ENCODE measurements at places on chromosomes 5 and 9. TPM values are rescaled to one million over a fixed set of nuclear protein-coding genes. Genes with fewer than 3 reads are reported as not detected.

PCDHGA8 gene
- total RNA-seq: 0.07 TPM

LHX3 gene
- not detected for total RNA-seq

ACTBL2 gene
- 0.04 TPM for total RNA-seq

PRELID1 gene
- total RNA-seq: 281 TPM

SARDH gene
- not detected for total RNA-seq

PCDHB10 gene
- total RNA-seq: not detected

SPINK6 gene
- 1.1 TPM for total RNA-seq

ZNF300 gene
- total RNA-seq: 10.8 TPM

LCNL1 gene
- not detected for total RNA-seq

PIP5K1B gene
- 0.04 TPM for total RNA-seq

NMUR2 gene
- not detected for total RNA-seq

SLF1 gene
- 10.5 TPM for total RNA-seq

HACD4 gene
- 5.4 TPM for total RNA-seq

PLAC8L1 gene
- not detected for total RNA-seq

GPR150 gene
- not detected for total RNA-seq

CNTNAP3B gene
- total RNA-seq: 4.5 TPM

IL5 gene
- total RNA-seq: not detected

RXFP3 gene
- not detected for total RNA-seq

ZDHHC12 gene
- 76.8 TPM for total RNA-seq

RAD1 gene
- total RNA-seq: 29.1 TPM

SCAMP1 gene
- 25.4 TPM for total RNA-seq

ADRA1B gene
- 0.11 TPM for total RNA-seq

BARX1 gene
- total RNA-seq: not detected

CEP78 gene
- total RNA-seq: 27.1 TPM

SOX30 gene
- not detected for total RNA-seq

OBP2A gene
- not detected for total RNA-seq

CCNO gene
- total RNA-seq: 1.9 TPM

LSM11 gene
- total RNA-seq: 4.0 TPM

INSL4 gene
- total RNA-seq: not detected

OR1J1 gene
- total RNA-seq: not detected

KCTD16 gene
- total RNA-seq: not detected

RFK gene
- 22.4 TPM for total RNA-seq

ZNF79 gene
- 8.5 TPM for total RNA-seq

SPATA31D4 gene
- not detected for total RNA-seq

TMED7 gene
- 104 TPM for total RNA-seq

CCDC69 gene
- 4.3 TPM for total RNA-seq

ISL1 gene
- total RNA-seq: 8.6 TPM

SPINK7 gene
- total RNA-seq: not detected

CYLC2 gene
- total RNA-seq: not detected

PTGR1 gene
- total RNA-seq: 63.7 TPM

PCDHA10 gene
- total RNA-seq: 0.04 TPM

PRSS3 gene
- total RNA-seq: 89.9 TPM

LCN1 gene
- not detected for total RNA-seq

CCDC171 gene
- 1.1 TPM for total RNA-seq

ZNF354C gene
- total RNA-seq: 5.5 TPM

PCDHA1 gene
- total RNA-seq: not detected

ZFP2 gene
- 0.24 TPM for total RNA-seq

CAVIN4 gene
- total RNA-seq: 0.67 TPM

CBY3 gene
- total RNA-seq: not detected

TMEM252 gene
- total RNA-seq: not detected

NR2F1 gene
- total RNA-seq: not detected
